ENCODE measurements at places on chromosomes 5 and 9. TPM values are rescaled to one million over a fixed set of nuclear protein-coding genes. Genes with fewer than 3 reads are reported as not detected.

DNA sequence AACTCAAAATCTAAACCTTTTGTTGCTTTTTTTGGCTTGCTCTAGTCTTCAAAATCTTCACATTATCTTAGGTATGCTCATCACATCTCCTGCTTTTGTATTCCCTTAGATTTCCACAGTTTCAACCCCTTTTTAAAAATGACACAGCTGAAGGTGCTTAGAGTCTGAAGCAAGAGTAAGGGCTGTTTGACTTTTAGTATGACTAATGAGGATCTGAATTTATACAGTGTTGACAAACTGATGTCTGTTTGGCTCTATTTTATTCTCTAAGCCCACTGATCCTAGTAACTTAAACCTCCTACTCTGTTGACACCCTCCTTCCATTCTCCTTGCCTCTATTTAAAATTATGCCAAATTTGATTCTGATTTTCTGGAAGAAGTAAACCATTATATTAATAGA is 200.1 kb downstream of the MCTP1 start:
- no peak overlapping the region for H3K4me3 ChIP-seq
- DNase-seq = no peak
- no peaks in the 10 kb centered on the region for H3K4me1 ChIP-seq
- no peaks in the 10 kb centered on the region for H3K27me3 ChIP-seq
- H3K27ac ChIP-seq = no peak overlapping the region

DNA sequence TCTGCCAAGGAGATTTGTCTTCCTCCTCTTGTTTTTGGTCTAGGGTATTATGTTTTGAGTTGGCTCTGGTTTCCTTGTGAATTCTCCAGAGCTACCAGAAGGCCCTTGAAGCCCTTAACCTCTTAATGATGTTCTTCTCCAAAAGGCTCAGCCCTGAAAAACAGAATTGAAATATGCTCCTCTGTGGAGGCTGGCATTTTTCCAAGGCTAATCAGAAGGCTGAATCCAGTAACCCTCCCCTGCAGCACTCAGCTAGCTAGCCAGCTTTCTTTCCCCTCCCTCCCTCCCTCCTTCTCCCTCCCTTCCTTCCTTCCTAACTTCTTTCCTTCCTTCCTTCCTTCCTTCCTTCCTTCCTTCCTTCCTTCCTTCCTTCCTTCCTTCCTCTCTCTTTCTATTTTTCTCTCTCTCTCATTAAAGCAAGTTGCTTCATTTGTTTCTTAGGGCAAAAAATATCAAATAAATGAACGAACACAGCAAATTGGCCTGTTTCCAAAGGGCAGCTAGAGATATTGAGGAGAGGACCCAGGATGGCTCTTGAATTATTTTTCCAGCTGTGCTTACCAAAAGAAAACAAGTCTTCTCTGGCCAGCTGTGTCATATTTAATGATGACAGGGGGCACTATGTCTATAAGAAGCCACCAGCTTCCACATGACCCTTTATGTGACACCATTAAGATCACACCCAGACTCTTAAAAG is 38.7 kb downstream of the JAKMIP2 start:
- no peaks in the 10 kb centered on the region for H3K27me3 ChIP-seq
- no peaks in the 10 kb centered on the region for H3K36me3 ChIP-seq
- no peaks in the 10 kb centered on the region for H3K4me1 ChIP-seq
- H3K4me3 ChIP-seq = no peak overlapping the region
- no peak overlapping the region for H3K27ac ChIP-seq

GRCh38 chr9:89274838-89275237 is 36.2 kb upstream of the CKS2 start:
- H3K27me3 ChIP-seq = no peaks in the 10 kb centered on the region
- H3K4me3 ChIP-seq = no peak overlapping the region
- no peak for DNase-seq
- H3K27ac ChIP-seq = no peak overlapping the region
- peaks cover 6% of the 10 kb centered on the region for H3K4me1 ChIP-seq

DNA sequence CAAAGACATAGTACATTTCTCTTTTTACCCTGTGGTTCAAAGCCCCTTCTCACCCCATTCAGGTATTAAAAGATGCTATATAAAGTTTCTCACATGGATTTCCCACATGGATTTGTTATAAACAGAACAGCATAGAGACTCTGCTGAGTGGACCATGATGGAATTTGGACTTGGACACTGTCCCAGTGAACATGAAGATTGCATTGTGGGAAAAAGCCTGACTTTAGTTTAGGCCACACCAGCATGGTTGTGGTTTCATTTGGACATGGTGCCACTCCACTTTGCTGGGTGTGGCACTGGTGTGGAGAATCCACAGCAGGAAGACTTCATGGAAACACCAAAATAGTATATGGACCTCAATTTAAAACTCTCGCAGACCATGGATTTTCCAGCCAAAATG is 124.6 kb downstream of the ARHGAP26 start:
- no peak overlapping the region for H3K27ac ChIP-seq
- no peaks in the 10 kb centered on the region for H3K27me3 ChIP-seq
- H3K4me1 ChIP-seq = no peaks in the 10 kb centered on the region
- DNase-seq = no peak
- H3K36me3 ChIP-seq = peaks cover 6% of the 10 kb centered on the region

- H3K36me3 ChIP-seq = peaks cover 10% of the 10 kb centered on the region
- no peak overlapping the region for H3K27ac ChIP-seq
- no peak for DNase-seq
- no peaks in the 10 kb centered on the region for H3K27me3 ChIP-seq
Measured at GRCh38 chr9:4997631-4998030, 12.6 kb downstream of the JAK2 start.

- H3K27me3 ChIP-seq = no peaks in the 10 kb centered on the region
- H3K27ac ChIP-seq = no peak overlapping the region
- H3K4me1 ChIP-seq = no peaks in the 10 kb centered on the region
- H3K36me3 ChIP-seq = no peaks in the 10 kb centered on the region
- DNase-seq = no peak
Measured at GRCh38 chr9:116342061-116342460, 188.5 kb downstream of the PAPPA start.

Gene DBH
- not detected for polyA plus RNA-seq

- H3K36me3 ChIP-seq = no peaks in the 10 kb centered on the region
- H3K27me3 ChIP-seq = peaks cover 71% of the 10 kb centered on the region
- H3K27ac ChIP-seq = no peak overlapping the region
- H3K4me1 ChIP-seq = peaks cover 10% of the 10 kb centered on the region
- H3K4me3 ChIP-seq = no peak overlapping the region
Measured at GRCh38 chr5:1446602-1447343, 1.5 kb upstream of the SLC6A3 start.

DNA sequence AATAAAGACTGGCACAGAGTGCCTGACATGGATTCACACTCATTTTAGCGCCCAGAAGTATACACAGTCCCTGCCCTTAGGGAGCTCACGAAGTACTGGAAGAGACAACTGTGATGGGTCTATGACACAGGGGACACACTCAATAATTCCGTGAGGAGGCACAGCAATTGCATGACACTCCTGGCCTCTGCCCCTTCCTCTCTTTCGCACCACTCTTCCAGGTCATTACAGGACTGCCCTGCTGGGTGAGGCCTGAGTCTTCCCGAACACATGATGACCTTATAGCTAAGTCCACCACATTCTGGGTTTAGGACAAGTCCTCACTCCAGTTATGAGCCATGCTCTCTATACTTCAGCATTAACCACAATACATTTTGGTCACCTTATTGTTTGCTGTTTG is 134.7 kb downstream of the GNA14 start:
- H3K27me3 ChIP-seq = no peaks in the 10 kb centered on the region
- DNase-seq = no peak
- no peaks in the 10 kb centered on the region for H3K4me1 ChIP-seq
- no peak overlapping the region for H3K4me3 ChIP-seq
- H3K27ac ChIP-seq = no peak overlapping the region

- DNase-seq = no peak
- no peaks in the 10 kb centered on the region for H3K27me3 ChIP-seq
- H3K36me3 ChIP-seq = no peaks in the 10 kb centered on the region
Measured at GRCh38 chr9:91033797-91034196, 232.2 kb downstream of the SYK start.
